ENCODE measurements at places on chromosomes 3 and 15.

DNA sequence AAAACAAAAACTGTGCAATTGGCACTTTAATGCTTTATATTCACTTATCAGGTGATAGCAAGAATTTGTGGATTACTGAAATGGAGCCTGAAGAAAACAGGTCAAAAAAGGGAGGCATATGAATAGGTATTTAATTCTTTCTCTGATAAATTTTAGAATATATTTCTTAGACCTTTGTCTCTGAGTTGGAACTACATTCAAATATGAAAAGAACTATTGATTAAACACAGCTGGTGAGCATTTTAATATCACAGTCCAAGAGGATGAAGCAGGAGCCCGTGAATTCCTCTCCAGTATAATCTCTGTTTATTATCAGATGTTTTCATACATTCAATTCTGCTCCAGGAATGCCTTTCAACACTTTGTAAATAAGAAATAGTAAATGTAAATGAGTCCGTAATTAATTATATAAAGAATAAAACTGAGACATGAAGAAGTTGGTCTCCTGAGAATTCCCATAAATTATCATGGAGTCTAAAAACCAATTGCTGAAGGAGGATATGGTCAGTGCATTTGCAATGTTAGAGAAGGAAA is 86.3 kb upstream of the ARHGEF26 start:
- DNase-seq, result no peak

- DNase-seq, result peak; percentile 93
Measured at GRCh38 chr3:101836652-101837598, 12.4 kb upstream of the NFKBIZ start.

DNA sequence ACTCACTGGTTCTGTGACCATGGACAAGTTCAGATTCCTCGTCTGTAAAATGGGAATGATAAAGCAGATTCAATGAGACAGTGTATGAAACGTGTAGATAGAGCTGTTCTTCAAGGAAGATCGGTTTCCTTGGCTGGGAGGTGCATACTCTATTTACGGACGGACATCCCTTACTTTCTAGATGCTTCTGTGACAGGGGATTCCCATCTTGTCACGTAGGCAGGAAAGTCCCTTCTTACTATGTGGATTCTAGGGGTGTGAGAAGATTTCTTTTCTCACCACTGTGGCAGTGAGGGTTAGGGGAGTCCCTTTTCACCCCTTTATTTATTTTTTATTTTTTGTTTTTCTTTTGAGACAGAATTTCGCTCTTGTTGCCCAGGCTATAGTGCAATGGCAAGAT is 180.9 kb upstream of the TBL1XR1 start:
- DNase-seq, result no peak

- DNase-seq, result peak; percentile 84
Measured at GRCh38 chr3:185473290-185473815, 25.5 kb downstream of the TMEM41A start.

DNA sequence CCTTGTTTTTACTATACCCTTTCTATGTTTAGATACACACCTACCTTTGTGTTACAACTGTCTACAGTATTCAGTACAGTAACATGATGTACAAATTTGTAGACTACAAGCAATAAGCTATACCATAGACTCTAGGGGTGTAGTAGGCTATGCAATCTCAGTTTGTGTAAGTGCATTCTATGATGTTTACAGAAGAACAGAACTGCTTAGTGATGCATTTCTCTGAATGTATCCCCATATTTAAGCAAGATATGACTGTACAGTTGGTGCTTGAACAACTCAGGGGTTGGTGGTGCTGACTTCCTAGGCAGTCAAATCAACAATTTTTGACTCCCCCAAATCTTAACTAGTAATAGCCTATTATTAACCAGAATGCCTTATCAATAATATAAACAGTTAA is 467.1 kb upstream of the TGFBR2 start:
- no peak for DNase-seq

DNA sequence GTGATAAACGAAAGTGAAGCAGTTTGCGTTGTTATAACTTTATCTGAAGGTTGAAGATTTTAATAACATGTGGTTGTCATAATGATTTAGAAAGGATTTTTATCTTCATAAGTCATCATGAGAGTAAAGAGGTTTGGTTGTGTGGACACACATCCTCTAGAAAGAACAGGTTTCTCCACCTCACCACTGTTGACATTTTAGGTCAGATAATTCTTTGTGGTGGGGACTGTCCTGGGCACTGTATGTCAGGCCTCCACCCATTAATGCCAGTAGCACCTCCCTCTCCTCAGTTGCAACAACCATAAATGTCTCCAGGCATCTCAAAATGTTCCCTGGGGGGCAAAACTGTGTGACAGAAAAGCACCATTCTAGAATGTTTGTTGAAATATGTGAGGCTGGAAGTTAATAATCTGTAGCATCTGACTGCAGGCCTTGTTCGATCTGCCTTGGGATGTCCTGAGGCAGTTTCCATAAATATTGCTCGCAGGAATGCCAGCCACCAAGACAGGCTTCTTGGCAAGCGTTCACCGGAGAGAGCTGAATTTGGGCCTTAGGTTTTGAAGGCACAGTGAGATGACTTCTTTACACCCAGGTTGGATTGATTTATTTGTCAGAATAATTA is 100.1 kb downstream of the ADAMTSL3 start:
- DNase-seq, result no peak

DNA sequence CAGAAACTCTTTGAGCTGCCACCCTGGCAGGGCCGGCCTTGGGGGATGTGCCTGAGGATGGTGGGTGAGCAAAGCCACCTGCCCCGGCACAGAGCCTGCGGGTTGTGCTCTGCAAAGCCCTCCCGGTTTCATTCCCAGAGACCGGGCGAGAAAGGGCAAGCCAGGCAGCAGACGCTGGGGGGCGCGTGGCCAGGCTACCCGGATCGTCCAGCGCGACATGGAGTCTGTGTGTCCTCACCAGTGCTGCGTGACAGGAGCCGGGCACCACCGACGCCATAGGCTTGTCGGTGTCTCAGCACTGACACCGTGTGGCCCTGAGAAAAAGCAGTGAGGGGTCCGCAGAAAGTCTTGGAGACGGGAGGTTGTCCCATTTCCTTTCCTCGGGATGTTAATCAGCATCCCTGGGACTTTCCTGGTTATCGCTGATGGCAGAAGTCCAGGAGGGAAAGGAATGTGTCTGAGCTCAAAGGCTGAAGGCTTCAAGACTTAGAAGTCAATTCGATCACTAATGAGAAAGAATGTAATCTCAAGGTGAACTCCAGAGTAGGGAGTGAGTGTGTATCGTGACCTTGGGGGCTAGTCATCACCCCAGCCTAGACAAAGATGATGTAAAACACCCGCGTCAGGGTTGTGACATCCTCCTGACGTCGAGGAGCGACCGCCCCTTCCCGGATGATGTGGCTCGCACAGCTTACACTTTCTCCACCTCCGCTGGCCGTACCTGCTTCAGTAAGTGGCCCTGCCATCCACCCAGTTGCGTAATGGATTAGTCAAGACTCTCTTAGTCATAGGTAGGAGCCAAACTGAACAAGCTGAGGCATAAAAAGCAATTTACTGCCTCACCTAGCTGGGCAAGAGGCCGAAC is 36.3 kb upstream of the PLA2G4E start:
- peak; percentile 56 for DNase-seq

GRCh38 chr15:58880320-58880719 is 53.2 kb downstream of the SLTM start:
- no peak for DNase-seq

GRCh38 chr3:134880431-134880830 is 85.4 kb downstream of the EPHB1 start:
- DNase-seq, result no peak

- DNase-seq, result no peak
Measured at GRCh38 chr3:184773283-184774186, 38.4 kb upstream of the VPS8 start.

- no peak for DNase-seq
Measured at GRCh38 chr3:11662392-11662990, 18.8 kb upstream of the VGLL4 start.

- DNase-seq, result peak; percentile 52
Measured at GRCh38 chr15:71109130-71109529, 6.1 kb upstream of the THSD4 start.

DNA sequence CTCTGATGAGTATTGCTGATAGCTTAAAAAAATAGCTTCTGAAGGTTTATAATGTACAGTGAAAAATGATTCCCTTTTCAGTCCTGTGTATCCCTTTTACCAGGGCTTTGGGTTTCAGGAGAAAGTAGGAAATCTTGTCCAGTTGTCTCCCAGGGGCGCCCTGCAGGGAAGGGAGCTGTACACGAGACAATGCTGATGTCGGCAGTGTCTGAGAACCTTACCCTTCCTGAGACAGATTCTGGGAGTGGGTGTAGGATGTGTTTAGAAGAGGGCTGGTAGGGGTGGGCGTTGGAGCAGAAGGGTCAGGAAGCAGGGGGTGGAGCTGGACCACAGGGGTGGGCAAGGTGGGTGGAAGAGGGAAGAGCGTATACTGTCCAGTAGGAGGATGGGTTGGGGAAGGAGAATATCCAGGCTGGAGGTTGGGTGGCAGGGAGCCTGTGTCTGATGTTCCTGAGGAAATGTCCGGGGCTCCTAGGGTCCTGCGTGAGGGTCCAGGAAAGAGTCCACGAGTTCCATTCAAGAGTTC is 5.6 kb downstream of the THPO start:
- no peak for DNase-seq

GRCh38 chr3:188558343-188559071 is 404.6 kb downstream of the LPP start:
- DNase-seq, result peak; percentile 65

- no peak for DNase-seq
Measured at GRCh38 chr15:90970274-90970673, 15.6 kb downstream of the RCCD1 start.

DNA sequence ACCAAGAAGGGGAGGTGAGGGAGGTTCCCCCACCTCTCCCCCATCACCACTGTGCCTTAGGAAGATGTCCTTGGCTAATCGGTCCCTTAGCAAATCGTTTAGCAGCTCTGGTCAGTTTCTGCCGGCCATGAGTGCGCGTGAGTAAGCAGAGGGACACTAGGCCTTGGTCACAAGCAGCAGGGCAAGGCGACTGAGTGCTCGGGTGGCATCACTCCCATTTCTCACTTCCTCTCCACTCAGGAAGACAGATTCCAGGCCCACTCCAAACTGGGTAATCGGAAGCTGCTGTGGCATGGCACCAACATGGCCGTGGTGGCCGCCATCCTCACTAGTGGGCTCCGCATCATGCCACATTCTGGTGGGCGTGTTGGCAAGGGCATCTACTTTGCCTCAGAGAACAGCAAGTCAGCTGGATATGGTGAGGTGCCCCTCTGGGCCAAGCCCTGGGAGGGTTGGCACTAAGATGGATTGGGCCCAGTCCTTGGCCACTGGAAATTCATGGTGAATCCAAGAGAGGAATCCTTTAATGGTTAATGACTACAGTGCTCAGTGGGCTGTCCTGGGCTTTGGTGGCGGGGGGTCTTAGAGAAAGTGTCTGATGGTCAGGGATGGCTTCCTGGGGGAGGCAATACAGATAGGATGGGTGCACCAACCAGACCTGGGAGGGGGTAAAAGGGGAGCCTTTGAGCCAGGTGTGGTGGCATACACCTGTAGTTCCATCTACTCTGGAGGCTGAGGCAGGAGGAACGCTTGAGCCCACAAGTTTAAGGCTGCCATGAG is 4.0 kb downstream of the PARP3 start:
- DNase-seq, result no peak

GRCh38 chr15:38076786-38077185 is 142.3 kb downstream of the TMCO5A start:
- no peak for DNase-seq

GRCh38 chr3:138950006-138950644 is 3.1 kb downstream of the FOXL2NB start:
- DNase-seq, result peak; percentile 42

DNA sequence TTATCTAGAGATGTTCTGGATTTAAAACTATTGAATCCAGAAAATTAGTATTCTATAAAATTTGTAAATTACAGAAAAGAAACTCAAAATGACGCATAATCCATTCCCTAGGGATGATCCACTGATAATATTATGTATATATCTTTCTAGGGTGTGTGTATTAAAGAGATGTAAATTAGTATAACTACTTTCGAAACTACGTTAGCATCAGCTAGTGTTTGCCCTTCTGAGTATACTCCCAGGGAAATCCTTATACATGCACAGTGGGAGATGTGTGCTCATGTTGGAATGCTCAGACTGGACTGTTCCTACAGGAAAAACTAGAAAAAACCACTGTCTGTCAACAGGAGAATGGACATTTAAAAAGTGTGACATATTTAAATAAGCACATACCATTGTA is 36.4 kb downstream of the ACAA1 start:
- no peak for DNase-seq

DNA sequence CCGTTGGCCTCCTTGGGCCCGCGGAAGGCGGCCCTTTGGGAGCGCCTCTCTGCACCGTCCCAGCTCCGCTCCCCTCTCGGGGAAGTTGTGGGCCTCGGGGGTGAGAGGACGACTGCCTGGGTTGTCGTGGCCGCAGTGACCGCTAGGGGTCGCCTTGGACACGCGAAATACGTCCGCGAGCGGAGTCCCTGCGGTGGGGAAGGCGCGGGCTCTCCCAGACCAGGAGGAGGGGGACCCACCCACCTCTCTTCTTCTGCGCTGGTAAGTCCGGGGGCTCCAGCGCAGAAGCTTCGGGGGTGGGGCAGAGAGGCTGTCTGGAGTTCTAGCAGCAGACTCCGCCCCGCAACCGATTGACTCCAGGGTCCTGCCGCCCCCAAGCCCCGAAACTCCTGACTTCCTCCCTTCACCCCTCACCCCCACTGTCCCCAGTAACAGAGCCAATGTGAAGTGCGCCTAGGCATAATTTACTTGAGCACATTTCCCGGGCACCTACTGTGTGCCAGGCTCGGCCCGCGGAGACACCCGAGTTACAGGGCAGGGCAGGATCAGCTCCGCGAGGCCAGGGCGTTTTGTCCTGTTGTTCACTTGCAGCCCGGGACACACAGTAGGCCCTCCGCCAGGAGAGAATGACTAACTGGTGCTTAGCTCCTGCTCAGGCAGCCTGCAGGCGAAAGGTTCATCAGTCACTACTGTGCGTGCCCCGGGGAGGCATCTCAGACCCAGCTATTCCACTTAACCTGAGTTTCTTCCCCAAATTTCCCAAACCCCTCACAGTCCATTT is 32.8 kb downstream of the DNASE1L3 start:
- peak; percentile 67 for DNase-seq

GRCh38 chr3:58522759-58523425 is 14.1 kb downstream of the ACOX2 start:
- DNase-seq, result no peak

DNA sequence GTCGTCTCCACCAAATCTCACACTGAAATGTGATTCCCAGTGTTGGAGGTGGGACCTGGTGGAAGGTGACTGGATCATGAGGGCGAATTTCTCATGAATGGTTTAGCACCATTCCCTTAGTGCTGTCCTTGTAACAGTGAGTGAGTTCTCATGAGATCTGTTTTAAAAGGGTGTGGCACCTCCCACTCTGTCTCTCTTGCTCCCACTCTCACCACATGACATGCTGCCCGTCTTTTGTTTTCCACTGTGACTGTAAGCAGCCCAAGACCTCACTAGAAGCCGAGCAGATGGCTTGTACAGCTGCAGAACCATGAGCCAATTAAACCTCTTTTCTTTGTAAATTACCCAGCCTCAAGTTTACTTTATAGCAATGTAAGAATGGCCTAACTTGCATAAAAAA is 21.2 kb downstream of the RAD18 start:
- DNase-seq, result no peak

- DNase-seq, result no peak
Measured at GRCh38 chr15:99365242-99365641, 114.0 kb downstream of the LRRC28 start.

All from iris pigment epithelial cell (primary cell).